ENCODE measurements at places on chromosomes 12 and 14.

- DNase-seq: no peak
These were observed 71.2 kb downstream of the KSR2 start for GRCh38 chr12:117897372-117898161.

- no peak for DNase-seq
These were observed 255.2 kb downstream of the SYT1 start for GRCh38 chr12:79119796-79120195.

GRCh38 chr12:125140279-125141209 lies 75.3 kb downstream of the AACS start:
- DNase-seq: no peak

- DNase-seq: no peak
These were observed 39.0 kb upstream of the NRXN3 start for GRCh38 chr14:78131201-78131600.

GRCh38 chr12:111904446-111904975 lies 62.5 kb downstream of the MAPKAPK5 start:
- DNase-seq: no peak

DNA sequence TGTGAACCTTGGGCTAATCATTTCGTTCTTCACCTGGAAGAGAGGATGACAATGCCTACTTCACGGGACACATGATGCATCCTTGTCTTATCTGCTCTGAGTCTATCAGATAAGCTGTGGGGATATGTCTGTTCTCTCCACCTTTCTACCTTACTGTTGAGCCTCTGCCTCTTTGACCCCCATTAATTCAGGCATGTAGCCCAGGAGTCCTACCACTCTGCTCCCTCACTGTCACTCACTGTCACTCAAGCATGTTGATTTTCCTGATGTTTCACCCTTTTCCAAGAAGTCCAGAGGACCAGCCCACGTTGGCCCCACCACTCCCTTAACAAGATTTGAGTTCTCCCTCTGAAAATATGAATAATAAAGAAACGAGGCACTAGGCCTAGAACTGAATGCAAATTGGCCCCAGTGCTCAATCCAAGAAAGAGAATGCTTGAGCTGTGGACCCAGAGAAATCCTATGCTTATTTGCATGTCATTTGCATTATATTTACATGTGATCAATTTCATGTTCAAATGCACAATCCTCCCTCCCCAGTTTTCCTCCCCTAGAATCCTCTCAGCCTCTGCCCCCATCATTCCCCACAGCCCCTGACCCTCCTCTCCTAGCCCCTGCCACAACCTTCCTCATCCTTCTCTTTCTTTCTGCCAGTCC lies 6.4 kb upstream of the SMUG1 start:
- no peak for DNase-seq

- peak; percentile 92 for DNase-seq
These were observed at the start of gene EMP1 for GRCh38 chr12:13196130-13196921. EMP1 (plus strand) TSS chr12:13196726; CDS start chr12:13211511, 14,785 bp downstream.

DNA sequence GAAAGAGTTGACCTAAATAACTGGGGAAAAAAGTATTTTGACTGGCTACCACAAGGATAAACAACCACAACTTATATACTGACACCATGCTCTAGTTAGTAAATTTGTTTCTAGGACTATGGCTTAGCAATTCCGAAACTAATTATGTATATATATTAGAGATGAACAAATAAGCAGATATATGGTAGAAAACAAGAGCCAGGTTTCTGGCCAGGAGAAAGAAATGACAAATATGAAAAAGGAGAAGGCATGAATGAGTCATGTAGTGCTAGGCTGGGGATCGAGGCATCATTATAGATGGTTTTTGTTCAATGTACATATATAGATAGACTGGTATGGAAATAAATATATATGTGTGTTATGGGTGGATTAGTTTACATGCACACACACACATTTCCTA lies 5.5 kb upstream of the LRRC74A start:
- DNase-seq: no peak

- DNase-seq: no peak
These were observed 81.2 kb downstream of the TMEM260 start for GRCh38 chr14:56660677-56661389.

DNA sequence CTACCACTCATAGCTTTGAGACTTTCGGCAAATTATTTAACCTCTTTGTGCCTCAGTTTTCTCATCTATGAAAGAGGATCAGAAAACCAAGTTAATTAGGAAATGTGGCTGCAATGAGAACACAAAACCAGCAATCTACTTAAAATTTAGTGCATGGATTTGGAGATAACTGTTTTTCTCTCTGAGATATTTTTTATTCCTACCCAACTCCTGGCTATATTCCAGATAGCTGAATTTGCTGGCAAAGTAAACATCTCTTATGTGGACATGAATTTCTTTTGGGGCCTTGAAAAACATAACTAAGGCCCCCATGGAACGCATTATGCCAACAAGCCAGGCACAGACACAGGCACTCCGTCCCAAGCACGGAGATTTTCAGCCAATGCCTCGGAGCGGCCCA lies 53.4 kb upstream of the FOXN3 start:
- DNase-seq: no peak

DNA sequence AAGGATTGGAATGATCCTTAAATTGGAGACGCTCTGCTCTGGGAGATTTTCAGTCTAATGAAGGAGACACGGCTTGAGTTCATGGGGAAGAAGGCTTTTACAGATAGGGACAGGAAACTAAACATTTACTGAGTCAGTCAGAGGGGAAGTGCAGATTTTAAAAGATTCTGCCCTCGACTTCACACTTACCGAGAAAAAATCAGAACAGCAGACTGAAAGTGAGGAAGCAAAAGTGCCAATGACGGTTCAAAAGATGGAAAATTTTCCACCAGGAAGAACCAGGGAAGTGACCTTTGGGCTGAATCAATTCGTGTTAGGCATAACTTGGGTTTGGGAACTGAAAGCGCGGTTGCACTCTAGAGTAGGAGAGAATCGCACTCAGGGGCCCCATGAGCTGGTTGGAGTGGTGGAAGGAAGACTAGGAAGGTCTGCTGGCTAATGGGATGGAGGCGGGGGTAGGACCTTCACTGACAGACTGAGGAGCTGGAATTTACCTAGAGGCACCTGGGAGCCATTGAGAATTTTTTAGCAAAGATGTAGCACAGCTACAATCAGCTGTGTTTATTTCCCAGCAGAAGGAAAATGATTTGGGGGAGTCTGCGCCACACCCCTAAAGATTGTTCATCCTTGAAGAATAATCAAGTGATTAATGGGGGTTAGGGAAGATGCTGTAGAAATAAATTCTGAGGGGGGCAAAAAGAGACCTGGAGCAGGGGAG lies 1.2 kb downstream of the KCNK13 start:
- DNase-seq: no peak

DNA sequence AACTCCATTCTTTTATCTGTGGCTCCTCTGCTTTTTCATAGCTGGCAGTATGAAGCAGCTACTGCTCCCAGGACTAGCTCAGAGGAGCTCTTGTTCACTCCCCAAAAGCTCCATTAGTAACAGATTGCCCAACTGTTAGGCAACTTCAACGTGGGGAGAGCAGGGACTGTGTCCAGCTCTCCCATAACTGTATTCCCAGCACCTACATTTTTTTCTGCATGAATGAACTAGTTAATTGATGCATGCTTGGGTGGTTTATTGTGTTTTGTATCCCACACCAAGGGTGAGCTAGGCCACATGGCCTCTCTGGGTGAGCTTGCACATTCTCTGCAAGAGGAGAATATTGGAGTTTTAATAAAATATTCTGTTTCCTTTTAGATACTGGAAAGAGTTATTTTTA lies 15.2 kb downstream of the STON2 start:
- DNase-seq: no peak
